ENCODE measurements at places on chromosomes 1 and 21.

DNA sequence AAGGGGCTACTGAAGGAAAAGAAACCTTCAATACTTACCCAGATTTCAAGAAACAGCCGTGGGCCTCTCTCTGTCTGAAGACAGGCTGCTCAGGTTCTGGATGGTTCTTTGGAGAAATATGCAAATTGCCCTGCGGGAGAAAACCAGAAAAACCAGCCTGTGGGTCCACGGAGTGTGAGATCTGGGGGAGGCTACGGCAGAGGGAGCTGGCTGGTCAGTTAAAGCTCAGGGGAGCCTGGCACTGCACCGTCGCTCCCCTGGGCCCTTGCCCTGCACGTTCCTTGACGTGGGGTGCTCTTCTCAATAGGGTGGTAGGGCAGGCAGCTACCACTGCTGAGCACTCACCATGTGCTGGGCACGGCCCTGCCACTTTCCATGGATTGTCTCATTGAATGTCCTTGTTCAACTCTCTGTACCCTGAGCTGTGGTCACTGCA is 12.7 kb downstream of the TMCO4 start:
- no peak for DNase-seq

- DNase-seq = no peak
Measured at GRCh38 chr21:41579692-41580091, 71.7 kb upstream of the TMPRSS2 start.

DNA sequence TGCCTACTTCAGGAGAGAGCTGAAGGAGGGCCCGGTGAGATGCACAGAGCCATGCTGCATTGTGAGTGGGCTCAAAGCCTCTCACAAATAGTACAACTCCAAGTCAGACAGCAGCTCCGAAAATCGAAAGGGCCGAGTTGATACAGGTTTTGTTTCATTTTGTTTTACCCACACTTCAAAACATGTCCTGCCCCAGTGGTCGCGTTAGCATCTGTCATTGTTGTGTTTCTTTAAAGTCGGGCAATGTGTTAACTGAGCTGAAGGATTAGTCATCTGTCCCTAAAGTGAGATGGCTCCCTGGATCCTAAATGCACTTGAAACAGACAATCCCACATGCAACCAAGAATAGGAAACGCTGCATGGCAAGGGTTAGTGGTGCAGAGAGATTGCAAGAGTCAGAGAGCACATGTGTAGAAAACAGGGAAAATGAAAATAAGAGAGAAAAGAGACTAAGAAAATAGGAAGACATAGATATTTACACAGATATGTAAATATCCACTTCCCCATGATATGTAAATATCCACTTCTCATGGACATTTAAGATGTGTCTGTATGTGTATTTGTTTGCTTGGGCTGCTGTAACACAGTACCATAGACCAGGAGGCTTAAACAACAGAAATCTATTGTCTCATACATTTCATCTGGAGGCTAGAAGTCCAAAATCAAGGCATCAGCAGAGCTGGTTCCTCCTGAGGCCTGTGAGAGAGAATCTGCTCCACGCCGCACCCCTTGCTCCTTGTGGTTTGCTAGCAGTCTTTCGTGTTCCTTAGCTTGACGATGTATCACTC is 131.4 kb upstream of the RAB4A start:
- DNase-seq = peak; percentile 25

- no peak for DNase-seq
Measured at GRCh38 chr1:10046356-10047085, 13.8 kb downstream of the UBE4B start.

DNA sequence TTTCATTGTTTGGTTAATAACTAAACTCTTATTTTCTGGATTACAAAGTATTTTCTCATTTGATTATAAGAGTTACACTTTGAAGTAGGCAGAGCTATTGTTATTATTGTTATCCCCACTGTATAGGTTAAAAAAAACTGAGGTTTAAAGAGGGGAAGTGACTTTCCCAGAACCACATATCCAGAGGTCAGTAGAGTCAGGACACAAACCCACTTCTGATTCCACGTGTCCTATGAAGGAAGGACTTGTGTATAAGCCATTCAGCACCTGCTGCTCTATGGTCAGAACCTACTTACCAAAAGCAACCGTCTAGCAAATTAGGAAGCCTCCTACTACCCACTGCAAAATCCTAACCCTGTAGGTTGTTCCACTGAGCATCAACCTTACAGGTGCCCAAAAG is 291.3 kb downstream of the TM2D1 start:
- no peak for DNase-seq

DNA sequence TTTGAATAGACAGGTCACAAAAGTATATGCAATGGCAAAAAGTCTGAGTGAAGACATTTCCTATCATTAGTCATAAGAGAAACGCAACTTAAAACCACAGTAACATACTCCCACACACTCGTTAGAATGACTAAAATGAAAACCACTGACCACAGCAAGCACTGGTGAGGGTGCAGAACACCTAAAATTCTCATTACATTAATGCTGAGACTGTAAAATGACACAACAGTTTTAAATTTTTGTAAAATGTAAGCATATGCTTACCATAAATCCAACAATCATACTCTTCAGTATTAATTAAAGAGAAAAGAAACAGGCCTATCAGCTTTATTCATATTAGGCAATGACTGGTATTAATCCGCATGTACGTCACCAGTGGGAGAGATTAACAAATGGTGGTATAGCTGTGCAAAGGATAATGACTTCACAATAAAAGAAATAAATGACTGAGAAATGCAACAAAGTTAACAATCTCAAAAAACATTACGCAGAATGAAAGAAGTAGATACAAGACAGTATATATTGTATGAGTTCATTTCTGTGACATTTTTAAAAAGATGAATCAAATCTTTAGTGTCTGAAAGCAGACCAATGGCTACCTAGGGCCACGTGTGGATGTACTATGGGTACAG is 253.5 kb downstream of the AKT3 start:
- peak; percentile 87 for DNase-seq

DNA sequence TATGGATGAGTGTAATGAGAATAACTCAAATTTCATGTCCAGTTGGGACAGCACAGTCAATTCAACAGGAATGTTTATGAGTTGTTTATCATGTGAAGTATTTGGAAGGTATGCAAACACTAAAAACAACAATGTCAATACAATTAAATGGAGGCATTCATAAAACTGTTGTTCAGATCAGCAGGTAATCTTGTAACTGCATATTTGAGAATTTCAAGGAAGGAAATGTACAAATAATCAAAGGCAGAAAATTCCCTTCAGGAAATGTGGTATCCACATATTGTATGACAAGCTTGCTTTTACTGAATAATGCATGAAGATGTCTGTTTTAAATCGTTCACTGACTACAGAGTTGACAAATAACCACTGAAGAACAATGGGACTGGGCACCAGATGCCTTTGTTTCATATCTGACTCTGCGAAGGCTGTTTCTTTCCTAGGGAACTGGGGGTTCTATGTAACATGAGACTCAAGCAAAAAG is 198.3 kb downstream of the LTN1 start:
- DNase-seq = no peak

GRCh38 chr1:3229081-3229725 is 160.2 kb downstream of the PRDM16 start:
- DNase-seq = no peak

GRCh38 chr1:174998569-174999215 is 1.1 kb upstream of the CACYBP start:
- DNase-seq = peak; percentile 73

- DNase-seq = no peak
Measured at GRCh38 chr1:51946300-51946699, 44.2 kb downstream of the RAB3B start.

- DNase-seq = no peak
Measured at GRCh38 chr1:33244143-33244808, 12.0 kb upstream of the ZNF362 start.

GRCh38 chr1:226476066-226476465 is 68.2 kb upstream of the PARP1 start:
- DNase-seq = no peak
